ENCODE measurements at places on chromosomes 13 and 19.

- no peak for DNase-seq
Observed at GRCh38 chr13:69857183-69857821, 250.3 kb upstream of the ATXN8OS start.

DNA sequence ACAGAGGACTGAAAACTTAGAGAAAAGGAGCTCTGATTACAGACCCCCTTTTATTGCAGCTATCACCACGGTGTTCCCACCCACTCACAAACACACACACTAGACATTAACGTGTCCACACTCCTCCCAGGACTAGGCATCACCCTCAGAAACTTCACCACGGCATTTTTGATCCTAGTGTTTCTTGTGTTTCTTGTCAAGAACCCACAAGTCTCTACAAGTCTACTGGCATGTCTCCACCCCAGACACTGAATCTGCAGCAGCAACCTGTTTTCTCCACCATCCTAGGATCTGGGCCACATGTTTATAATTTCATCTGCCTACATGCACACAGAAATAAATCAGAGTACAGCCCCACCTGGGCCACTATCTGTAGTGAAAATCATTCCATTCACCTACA, 4.3 kb downstream of the ZNF486 start:
- no peak for DNase-seq

- no peak for DNase-seq
Observed at GRCh38 chr13:51595416-51595815, 11.2 kb downstream of the WDFY2 start.

GRCh38 chr19:11096210-11096841, 7.1 kb downstream of the LDLR start:
- DNase-seq: no peak

- no peak for DNase-seq
Observed at GRCh38 chr19:50717891-50718254, 1.7 kb downstream of the SHANK1 start.

- no peak for DNase-seq
Observed at GRCh38 chr19:38375748-38376147, 1.4 kb downstream of the PSMD8 start.

- DNase-seq: no peak
Observed at GRCh38 chr13:106595625-106596024, 27.7 kb upstream of the ARGLU1 start.

DNA sequence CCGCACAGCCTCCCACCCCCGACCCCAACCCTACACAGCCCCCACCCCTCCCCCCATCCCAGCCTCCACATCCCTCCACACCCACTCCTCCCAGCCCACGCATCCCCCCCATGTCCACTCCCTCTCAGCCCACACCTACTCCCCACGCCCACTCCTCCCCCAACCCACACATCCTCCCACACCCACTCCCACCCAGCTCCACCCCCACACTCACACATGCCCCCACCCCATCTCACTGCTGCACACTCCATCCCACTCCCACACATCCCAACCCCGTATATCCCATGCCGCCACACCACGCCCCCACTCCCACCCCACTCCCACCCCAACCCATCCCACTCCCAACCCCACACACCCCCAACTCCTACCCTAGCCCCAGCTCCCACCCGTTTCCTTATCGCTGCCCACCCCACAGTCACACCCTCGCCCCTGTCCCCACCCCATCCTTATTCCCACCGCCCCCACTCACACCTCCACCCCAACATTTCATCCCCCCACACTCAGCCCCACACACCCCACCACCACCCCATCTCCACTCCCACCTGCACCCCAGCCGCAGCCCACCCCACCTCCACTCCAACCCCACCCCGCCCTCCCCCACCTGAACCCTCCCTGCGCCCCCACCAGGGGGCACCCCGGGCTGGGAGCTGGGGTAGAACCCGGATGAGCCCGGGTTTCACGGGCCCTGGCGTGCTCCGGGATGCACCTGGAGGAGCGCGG, 809 bp downstream of the TDRD12 start:
- no peak for DNase-seq

- no peak for DNase-seq
Observed at GRCh38 chr19:34323433-34324204, 41.4 kb upstream of the GPI start.

DNA sequence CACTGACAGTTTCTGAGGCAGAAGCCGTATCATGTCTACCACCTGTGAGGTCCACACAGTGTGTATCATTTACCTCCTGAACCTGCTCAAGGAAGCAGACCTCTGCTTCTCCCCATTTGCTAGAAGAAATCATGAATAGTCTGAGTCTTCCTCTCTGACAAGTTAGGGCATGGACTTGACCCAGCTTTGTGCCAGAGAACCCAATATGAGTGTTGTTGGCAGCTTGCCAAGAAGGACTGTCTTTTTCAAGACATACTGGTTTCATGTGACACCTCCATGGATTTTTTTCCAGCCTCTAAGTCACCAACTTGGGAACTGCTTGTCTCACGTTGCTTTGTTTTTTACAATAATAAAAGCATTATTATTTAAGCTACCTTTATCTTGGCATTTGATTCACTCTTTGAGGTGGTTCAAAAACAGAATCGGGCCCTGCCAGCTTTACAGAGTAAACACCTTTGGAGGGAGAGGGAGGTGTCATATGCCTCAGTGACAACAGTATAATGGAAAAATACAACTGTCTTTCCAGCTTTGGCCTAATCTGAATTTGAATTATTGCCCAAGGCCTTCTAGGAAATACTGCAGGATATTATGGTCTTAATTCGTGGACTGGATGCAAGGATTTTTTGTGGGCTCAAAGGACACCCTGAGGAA, 9.6 kb downstream of the ZNF211 start:
- DNase-seq: no peak

GRCh38 chr13:98370806-98371515, 193.9 kb upstream of the RNF113B start:
- DNase-seq: peak; percentile 70

GRCh38 chr19:6787393-6787792, 14.9 kb downstream of the VAV1 start:
- no peak for DNase-seq

GRCh38 chr13:28306325-28306724, 168.0 kb downstream of the PAN3 start:
- no peak for DNase-seq

- DNase-seq: no peak
Observed at GRCh38 chr13:39444866-39445265, 158.1 kb downstream of the LHFPL6 start.

DNA sequence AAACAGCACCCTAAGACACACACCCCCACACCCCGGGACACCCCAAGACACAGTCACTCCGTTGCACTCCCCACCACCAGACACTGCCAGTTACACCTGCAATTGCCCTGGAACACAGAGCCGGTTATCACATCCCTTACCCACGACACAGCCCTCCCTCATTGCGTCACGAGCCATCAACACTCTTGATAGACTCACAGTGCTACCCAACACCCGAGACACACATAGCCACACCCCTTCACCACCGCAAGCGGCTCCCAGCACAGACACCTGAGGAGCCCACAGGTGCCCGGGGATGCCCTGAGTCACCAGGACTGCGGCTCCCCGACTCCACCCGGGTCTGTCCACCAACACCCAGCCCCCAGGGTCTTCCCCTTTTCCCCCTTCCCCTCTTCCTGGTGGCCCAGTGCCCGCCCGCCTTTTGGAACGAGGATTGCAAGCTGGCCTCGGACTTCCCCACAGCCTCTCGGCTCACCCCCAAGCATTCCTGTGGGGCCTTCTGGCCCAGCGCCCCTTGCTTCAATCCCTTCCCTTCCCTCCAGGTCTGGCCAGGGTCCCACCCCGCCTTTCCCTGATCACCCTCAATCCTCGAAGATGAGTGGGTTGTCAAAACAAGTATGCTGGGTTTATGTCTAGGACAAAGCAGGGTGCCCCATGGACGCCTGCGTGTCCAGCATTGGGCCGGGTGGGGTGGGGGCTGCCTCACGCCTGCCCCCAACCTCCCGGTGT, 1.7 kb upstream of the PTGER1 start:
- DNase-seq: no peak

- no peak for DNase-seq
Observed at GRCh38 chr19:49331616-49332055, 3.6 kb upstream of the CD37 start.

DNA sequence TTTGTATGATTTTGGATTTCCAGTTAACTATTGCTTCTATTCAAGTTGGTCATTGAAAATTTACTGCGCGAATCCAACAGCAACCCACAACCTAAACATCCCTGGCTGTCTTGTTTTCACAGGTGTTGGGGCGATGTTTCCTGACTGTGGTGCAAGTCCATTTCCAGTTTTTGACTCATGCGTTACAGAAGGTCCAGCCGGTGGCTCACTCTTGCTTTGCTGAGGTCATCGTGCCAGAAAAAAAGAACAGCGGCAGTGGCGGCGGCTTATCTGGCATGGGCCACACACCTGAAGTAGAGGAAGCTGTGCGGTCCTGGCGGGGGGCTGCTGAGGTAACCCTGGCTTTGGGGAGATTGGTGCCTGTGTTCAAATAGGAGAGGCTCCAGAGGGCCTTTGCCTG, 45.2 kb upstream of the GPI start:
- no peak for DNase-seq

- DNase-seq: no peak
Observed at GRCh38 chr13:100423375-100423774, 165.2 kb downstream of the GGACT start.

DNA sequence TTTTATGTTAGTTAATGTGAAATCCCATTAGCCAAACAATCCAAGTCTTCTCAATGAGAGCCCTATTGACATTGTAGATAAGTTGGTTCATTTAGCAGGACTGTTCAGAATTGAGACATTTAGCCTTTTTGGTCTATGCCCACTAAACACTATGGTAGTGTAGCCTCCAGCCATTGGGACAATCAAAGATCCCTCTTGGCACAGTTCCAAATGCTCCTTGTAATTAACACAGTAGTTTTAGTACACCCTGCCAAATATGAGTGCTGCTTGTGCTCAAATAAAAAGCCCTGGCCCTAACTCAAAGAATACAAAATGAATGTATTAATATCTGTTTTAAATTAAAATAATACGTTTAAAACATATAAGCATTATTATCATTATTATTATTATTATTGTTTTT, 15.4 kb upstream of the FAM216B start:
- DNase-seq: no peak

GRCh38 chr19:12478234-12478941, 6.2 kb downstream of the ZNF709 start:
- no peak for DNase-seq

- no peak for DNase-seq
Observed at GRCh38 chr19:43723588-43723987, 7.7 kb downstream of the IRGC start.

GRCh38 chr13:28357911-28358433, 137.0 kb downstream of the FLT1 start:
- DNase-seq: no peak

- DNase-seq: no peak
Observed at GRCh38 chr13:113455384-113455783, 2.1 kb upstream of the ADPRHL1 start.

DNA sequence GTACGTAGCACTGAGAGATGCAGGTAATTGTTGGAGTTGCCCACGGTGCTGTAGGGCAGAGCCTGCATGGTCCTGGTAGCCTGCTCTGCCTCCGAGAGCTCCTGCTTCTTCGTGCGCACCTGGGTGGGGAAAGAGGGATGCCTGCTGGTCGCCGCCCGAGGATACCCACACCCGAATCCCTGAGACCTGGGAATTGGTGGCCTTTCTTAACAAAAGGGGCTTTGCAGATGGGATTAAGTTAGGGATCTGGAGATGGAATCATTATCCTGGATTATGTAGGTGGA, 9.4 kb downstream of the C3 start:
- no peak for DNase-seq

DNA sequence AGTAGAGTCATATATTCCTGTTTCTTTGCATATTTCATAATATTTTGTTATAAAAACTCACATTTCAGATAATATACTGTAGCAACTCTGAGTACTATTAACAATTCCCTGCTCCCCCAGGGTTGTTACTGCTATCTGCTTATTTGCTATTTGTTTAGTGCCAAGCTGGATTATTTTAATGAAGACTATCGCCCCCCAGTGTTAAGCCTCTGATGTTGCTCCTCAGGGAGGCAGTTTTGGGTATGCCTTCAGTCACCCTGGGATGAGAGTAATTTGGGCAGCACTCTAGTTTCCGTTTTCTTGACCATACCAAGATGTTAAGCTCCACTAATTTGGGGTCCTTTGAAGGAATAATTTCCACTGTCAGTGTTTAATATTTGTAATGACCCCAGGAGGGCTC, 46.0 kb downstream of the MICU2 start:
- DNase-seq: no peak

GRCh38 chr13:26688286-26688685, 72.3 kb downstream of the GPR12 start:
- no peak for DNase-seq

DNA sequence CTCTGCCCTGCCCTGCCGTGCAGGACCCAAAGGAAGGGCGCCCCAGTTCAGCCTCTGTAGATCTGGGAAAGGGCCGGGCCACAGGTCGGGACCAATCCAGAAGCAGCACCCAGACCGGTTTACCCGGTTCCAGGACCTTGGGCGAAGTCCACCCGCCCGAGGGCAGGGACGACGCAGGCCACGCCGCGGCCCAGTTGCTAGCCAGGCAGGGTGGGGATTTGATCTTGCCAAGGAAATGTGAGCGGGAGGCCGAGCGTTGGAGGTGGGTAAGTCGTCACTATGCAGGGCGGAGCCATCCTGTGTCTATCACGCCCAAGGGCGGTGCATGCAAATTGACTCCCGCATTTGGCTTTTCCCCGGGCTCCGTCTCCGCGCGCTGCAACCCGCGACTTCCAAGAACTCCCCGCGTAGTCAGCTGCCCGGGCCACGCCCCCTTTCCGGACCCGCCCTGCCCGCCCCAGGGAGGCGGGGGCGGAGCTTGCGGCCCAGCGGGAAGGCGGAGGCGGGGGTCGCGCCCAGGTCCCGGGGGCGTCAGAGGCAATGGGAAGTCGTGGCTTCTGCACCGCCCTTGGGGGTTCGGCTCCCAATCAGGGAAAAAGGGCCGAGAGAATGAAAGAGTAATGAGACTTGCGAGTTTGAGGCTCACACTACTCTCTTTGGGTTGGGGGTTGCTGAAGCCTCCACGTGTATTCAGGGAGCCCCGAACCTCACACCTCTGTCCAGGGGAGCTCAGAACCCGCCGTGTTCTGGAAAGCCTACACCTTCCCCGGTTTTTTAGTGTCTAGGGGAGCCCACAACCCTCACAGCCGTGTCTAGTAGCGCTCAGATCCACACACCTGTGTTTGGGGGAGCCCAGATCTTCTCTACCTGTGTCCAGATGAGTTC, 12.8 kb downstream of the IER2 start:
- DNase-seq: peak; percentile 87

GRCh38 chr13:24887759-24888158, 123.8 kb downstream of the RNF17 start:
- no peak for DNase-seq

DNA sequence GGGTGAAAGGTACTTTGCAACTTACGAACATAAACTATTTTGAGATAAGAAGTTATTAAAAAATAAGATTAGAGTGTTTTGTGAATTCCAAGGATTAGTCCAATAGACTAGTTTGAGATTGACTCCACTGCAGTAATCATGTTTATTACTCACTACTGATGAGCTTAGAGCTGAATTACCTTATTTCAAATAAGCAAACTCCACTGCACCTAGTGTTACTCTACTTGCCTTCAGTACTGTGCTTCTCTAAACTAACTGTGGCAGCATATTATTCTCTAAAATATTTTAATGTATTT, 111.7 kb downstream of the MIPEP start:
- DNase-seq: no peak

GRCh38 chr13:20465218-20465879, 60.3 kb downstream of the CRYL1 start:
- no peak for DNase-seq

GRCh38 chr19:39410017-39410830, 2.2 kb upstream of the PLEKHG2 start:
- no peak for DNase-seq

- no peak for DNase-seq
Observed at GRCh38 chr13:33742321-33742720, 75.6 kb upstream of the RFC3 start.

- no peak for DNase-seq
Observed at GRCh38 chr13:99361197-99361596, 54.0 kb upstream of the GPR183 start.

Data from AG04449 (cell line).